ENCODE measurements at places on chromosomes 7 and 10.

- no peak for DNase-seq
Observed at GRCh38 chr7:138872576-138872975, 74.6 kb upstream of the ATP6V0A4 start.

DNA sequence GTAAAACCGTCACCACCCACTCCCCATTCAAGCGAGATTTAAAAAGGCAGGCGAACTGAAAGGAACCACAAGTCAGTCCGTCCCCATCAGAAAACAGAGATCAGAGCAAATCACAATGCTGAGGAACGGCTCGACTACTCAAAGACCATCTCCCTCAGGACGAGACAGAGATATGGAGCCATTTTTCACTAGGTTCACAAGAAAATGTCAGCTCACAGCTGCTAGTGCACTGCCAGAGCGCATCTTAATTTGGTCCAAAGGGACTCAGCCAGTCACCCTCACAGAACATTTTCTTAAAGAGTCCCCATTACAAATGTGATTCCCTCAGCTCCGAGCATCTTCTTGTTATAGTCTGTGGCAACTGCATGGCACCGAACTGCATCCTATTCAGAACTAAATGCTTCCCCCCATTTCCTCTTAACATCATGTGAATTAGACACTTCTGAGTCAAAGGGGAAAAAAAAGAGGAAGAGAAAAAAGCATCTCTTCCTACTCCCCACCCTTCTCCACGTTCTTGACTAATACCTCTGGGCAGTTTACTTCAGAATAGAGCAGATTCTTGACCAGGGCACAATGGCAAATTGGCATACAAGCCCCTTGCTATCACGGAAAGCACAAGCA, 683.9 kb downstream of the MAGI2 start:
- DNase-seq = no peak

- DNase-seq = no peak
Observed at GRCh38 chr7:120108376-120108775, 164.6 kb upstream of the KCND2 start.

DNA sequence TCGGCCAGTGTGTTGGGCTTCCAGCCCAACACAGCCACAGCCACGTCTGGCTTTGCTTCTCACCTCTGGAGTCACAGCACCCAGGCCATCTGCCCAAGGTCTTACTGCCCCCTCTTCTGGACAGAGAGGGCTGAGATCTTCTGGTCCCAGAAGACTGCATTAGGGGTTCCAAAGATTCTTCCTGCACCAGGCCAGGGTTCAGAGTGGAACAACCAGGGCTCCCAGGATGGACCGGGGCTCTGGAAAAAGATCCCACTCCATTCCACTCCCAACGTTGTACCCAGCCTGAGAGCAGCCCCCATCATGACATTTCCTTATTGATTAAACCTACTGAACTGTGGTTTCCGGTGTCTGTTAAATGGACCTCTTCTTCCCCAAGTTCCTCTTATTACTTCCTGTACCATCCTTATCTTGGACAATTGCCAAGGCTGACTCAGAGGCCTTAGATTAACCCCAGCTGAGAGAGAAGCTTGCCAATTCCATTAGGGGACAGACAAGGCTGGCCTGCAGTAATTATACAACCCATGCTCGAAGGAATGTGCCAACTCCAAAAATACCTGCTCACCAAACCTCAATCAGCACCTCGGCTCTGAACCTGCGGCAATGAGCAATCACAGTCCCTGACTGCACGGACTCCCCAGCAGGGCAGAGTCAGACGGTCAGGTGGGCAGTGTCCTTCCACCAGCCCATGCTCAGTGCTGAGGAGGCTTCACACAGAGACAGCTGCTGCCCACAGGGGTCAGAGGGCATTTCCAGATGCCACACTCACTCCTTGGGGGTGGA, 47.9 kb upstream of the NPFFR1 start:
- DNase-seq = no peak

- DNase-seq = no peak
Observed at GRCh38 chr7:78703391-78703790, 750.1 kb downstream of the MAGI2 start.

- no peak for DNase-seq
Observed at GRCh38 chr10:12984165-12984747, 17.3 kb downstream of the CCDC3 start.

GRCh38 chr7:151833213-151833651, 43.7 kb downstream of the PRKAG2 start:
- DNase-seq = no peak

DNA sequence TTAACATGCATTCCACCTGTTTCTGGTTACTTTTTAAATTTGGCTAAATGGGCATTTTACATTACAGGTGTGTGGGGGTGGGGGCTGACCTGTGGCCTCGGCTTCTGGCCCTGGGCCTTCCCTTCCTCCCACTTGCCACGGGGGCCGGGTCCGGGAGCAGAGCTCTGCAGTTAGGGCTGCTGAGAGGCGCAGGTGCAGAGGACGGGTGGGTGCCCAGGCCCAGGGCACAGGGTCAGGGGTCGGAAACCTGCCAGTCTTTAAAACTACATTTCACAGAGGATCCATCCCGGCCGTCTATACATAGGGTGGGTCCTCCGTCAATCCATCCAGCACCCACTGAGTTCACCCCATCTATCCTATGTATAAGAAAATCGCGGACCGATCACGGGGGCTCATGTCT, 106.5 kb upstream of the INSIG1 start:
- no peak for DNase-seq

DNA sequence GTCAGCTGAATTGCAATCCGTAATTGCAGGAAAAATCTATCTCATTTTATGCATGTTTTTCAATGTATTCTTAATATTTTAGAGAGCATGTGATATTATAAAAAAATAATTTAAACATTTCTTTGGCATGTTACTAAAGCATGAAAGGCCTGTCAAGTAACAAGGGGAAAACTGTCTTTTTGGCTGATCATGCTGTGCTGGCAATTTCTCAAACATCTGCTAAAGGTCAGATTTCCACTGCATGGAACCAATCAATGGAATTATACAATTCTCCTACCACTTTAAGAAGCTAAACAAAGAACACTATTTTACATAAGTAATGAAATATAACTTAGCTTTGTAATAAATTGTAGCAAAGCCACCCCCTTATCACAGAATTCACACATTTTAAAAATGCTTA, 49.4 kb downstream of the JMJD1C start:
- DNase-seq = no peak

GRCh38 chr10:104406715-104407650, 53.4 kb downstream of the CFAP58 start:
- DNase-seq = no peak

DNA sequence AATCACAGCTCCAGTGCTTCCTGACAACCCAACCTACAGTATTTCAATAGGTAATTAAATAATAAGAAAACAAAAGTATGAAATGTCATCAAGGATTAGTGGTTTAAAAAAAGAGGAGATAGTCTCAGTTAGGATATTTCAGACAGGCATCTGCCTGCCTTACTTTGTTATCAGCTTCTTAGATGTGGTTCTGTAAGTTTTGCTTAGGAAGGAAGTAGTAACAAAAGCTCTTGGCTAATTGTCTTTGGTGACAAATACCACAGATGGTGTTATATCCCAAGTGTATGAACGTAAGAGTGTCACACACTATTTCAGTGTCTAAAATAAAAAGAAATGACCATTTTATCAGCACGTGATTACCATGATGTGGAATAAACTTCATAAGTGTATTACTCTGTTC, 9.8 kb upstream of the ACTA2 start:
- no peak for DNase-seq

GRCh38 chr10:57799625-57800024, 468.1 kb downstream of the IPMK start:
- no peak for DNase-seq

GRCh38 chr7:31027161-31027965, 24.7 kb upstream of the ADCYAP1R1 start:
- no peak for DNase-seq

DNA sequence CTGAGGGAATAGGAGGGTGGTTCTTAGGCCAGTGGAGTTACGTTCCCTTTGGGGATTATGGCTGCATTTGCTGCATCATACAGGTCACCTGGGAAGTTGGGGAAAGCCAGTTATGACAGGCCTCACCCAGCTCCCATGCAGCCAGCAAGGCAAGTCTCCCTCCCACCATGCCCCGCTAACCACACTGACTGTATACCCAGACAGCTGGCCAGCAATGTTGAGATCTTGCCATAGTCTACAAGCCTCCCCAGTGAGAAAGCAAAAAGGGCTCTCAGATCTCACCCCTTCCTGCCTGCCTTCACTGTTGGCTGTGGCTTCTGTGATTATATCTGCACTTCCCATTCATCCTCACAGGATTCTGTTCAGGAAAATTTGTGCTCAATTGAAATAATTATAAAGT, 133.3 kb upstream of the HGF start:
- DNase-seq = no peak

GRCh38 chr7:90594751-90595317, 1.3 kb upstream of the CDK14 start:
- DNase-seq = no peak

DNA sequence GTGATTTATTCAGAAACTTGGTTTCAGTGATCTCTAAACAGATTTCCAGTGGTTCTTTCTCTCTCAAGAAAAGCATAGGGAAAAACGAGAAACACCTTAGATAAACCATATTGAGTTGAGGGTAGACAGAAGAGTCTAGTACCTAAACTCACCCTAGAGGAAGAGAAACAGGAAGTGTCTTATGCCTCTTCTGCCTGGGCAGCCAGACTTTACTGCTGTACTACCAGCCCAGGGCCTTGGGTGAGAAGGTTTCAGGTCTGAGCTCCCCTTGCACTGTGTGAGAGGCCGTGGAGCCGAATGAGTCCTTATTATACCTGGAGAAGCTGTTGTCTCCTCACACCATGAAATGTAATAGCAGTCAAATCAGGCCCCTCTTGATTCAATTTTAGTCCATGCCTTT, 18.2 kb downstream of the HIF1AN start:
- no peak for DNase-seq

- DNase-seq = no peak
Observed at GRCh38 chr7:85583131-85583953, 396.5 kb upstream of the SEMA3D start.

DNA sequence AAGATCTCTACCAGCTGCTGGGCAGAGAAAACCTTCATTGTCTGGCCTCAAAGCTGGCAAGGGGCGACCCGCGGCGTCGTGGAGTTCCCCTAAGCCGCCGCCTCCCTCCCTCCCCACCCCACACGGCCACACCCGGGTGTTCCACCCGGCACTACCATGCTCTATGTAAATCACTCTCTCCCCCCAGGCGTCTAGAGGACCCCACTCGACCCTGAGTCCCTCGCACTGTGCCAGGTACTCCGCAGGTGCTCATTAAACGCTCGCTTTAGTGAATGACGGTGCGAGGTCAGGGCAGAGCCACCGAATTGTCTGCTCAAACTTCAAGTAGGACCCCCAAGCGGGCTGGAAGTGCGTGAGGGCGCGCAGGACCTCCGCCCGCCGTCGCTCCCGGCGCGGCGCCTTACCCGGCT, 628 bp downstream of the PARP12 start:
- DNase-seq = peak; percentile 44

GRCh38 chr7:1557771-1558170, 1.8 kb upstream of the TMEM184A start:
- DNase-seq = no peak

- DNase-seq = no peak
Observed at GRCh38 chr10:66353422-66353821, 572.4 kb upstream of the LRRTM3 start.

GRCh38 chr7:82762880-82763279, 319.3 kb upstream of the CACNA2D1 start:
- no peak for DNase-seq

- DNase-seq = no peak
Observed at GRCh38 chr7:4831723-4832495, 29.9 kb downstream of the PAPOLB start.

- DNase-seq = no peak
Observed at GRCh38 chr10:29921071-29921446, 138.3 kb downstream of the JCAD start.

DNA sequence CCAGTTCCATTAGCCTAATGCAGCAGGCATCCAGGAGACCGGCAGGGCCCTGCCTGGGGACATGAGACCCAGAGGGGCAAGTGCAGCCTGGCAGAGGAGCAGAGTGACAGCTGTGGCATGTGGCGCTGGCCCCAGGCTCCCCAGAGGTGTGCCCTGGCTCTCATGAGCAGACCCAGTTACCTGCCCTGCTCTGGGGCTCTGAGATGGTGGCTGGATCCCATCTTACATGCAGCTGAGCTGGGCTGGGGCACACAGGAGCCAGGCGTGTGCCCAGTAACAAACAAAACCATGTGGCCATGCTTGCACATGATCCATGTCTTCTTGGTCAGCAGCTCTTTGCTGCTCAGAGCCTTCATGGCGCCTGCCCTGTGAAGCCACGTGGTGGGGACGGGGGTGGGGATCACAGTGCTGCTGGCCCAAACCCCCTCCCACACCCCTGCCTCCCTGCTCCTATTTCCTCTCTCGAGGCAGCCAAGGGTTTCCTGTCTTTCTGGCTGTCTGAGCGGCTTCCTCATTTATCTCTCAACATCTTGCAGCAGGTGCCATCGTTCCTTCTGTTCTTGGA, 40.3 kb upstream of the GTF2I start:
- DNase-seq = no peak

GRCh38 chr10:65548001-65548400, 1377.8 kb upstream of the LRRTM3 start:
- DNase-seq = no peak

DNA sequence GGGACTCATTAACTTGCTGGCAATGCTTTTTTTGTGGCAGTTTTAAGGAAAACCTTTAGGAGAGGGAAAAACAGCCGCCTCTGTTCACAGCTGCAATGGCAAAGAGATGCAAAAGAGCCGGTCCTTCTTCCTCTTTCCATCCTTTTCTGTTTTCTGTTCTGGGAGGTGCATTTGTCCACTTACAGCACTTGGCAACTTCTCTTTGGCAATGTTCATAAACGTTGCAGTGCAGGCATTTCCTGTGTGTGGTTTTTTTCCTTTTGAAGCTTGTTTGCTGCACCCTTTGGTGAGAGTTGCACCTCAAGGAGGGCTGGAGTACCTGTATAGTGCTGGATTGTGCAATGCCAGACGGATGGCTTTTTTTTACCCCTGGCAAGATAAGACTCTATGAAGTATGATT, 53.9 kb upstream of the HABP2 start:
- DNase-seq = no peak

DNA sequence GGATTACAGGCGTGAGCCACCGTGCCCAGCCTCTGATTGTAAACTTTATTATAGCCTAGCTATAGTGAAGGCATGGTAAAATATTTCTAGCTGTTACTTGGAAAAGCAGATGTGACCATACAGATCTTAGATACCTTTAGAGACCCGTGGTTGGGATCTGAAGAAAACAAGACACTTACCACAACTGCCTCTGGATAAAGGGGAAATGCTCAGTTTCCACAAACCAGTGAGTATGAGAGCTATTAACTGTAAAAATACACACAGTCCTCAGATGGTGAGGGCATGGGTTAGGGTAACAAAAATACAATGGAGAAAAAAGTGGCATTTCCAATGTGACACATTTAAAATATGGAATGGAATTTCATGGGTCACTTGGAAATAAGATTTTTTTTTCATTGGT, 63.0 kb downstream of the ZNF438 start:
- no peak for DNase-seq

- DNase-seq = no peak
Observed at GRCh38 chr10:31263903-31264302, 55.1 kb upstream of the ZEB1 start.

- no peak for DNase-seq
Observed at GRCh38 chr7:19110776-19111175, 6.7 kb downstream of the TWIST1 start.

Data from activated gamma-delta T cell treated with Interleukin-2 at 50 U/mL for 16 hours (primary cell).